ENCODE measurements at places on chromosomes 11 and 22. TPM values are rescaled to one million over a fixed set of nuclear protein-coding genes. Genes with fewer than 3 reads are reported as not detected.

The MAPK11 gene
- 19.3 TPM for total RNA-seq

The C11orf42 gene
- total RNA-seq = not detected

The MPST gene
- total RNA-seq = 68.6 TPM

The OR8B8 gene
- not detected for total RNA-seq

The TPST2 gene
- 11.8 TPM for total RNA-seq

DNA sequence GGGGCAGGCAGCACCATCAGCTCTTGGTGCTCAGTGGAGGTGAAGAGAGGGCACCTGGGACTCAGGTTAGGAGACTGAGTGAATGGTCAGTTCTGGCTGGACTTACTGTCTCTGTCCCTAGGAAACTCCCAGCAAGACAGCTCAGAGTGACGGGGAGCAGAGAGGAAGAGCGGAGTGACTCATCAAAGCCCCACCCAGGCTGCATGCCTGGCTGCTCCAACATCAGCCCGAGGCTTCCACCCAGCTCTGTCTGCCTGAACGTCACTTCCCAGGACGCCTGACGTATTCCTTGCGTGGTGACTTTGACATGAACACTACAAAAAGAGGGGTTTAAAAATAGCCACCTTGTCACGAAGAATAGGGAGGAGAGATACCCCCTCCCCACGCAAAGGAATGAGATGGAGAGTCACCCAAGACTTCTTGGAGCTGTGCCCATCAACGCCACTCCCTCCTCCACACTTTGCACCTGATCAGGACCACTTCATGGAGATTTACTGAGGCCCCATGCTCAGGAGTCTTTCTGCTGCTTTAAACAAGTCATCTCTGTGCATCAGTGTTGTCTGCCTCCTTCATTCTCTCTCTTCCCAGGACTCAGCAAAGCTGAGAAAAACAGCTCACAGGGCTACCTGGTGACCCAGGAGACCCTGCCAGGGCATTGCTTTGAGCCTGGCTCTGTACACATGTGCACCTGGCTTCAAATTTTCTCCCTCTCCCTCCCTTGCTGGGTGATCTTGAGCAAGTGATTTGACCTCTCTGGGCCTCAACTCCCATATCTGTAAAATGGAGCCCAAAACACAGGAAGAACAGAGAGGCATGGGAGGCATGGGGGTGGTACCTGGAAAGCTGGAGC lies 83.1 kb downstream of the MN1 start:
- H3K36me3 ChIP-seq = no peaks in the 10 kb centered on the region
- peak overlapping the region; percentile 67 for H3K27ac ChIP-seq
- DNase-seq = peak; percentile 87
- peaks cover 40% of the 10 kb centered on the region for H3K4me1 ChIP-seq
- peak overlapping the region; percentile 15 for H3K4me3 ChIP-seq

DNA sequence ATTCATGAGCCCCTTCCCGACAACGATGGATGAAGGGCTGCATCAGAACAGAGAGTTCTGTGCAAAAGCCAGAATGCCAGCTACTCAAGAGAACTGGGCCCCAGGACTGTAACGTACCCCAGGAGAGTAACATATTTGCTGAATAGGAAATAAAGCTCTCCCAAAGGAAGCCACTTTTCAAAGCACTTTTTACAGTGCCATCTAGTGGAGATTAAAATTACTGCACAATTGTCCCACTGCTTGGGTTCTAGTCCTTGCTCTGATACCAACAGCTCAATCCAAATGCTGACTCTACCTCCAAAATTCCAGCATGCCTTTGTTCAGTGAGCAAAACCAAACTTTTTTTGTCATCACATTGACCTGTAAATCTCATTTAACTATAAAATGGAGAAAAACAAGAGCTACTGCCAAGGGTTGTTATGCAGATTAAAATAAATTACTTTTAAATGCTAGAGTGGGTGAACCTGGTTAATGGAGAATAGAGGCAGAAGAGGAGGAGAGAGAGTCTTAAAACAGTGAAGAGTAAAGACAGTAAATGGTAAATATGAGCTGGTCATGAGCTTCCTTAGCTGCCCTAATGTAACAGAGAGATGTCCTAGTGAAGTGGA lies 87.6 kb upstream of the FSHB start:
- H3K27me3 ChIP-seq = no peaks in the 10 kb centered on the region
- DNase-seq = peak; percentile 16
- H3K27ac ChIP-seq = no peak overlapping the region
- H3K4me1 ChIP-seq = no peaks in the 10 kb centered on the region

- H3K27me3 ChIP-seq = no peaks in the 10 kb centered on the region
- no peak overlapping the region for H3K4me3 ChIP-seq
- no peaks in the 10 kb centered on the region for H3K4me1 ChIP-seq
- H3K36me3 ChIP-seq = no peaks in the 10 kb centered on the region
These were observed 146.9 kb downstream of the ATXN10 start for GRCh38 chr22:45818424-45819085.

DNA sequence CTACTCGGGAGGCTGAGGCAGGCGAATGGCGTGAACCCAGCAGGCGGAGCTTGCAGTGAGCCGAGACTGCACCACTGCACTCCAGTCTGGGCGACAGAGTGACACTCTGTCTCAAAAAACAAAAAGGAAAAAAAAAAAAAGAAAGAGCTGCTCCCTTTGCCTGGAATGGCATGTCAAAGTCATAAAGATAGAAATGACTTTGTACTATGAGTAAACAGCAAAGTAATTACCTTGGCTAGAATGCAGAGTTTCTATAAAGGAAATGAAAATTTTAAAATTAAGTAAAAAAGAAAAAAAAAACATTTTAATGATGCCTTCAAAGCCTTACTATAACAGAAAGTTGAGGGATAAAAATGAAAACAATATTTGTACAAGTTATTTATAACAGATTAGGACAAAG lies 10.1 kb downstream of the PPP2R1B start:
- H3K27ac ChIP-seq = no peak overlapping the region
- no peak overlapping the region for H3K4me3 ChIP-seq
- no peak for DNase-seq
- H3K36me3 ChIP-seq = peaks cover 37% of the 10 kb centered on the region
- H3K27me3 ChIP-seq = no peaks in the 10 kb centered on the region

DNA sequence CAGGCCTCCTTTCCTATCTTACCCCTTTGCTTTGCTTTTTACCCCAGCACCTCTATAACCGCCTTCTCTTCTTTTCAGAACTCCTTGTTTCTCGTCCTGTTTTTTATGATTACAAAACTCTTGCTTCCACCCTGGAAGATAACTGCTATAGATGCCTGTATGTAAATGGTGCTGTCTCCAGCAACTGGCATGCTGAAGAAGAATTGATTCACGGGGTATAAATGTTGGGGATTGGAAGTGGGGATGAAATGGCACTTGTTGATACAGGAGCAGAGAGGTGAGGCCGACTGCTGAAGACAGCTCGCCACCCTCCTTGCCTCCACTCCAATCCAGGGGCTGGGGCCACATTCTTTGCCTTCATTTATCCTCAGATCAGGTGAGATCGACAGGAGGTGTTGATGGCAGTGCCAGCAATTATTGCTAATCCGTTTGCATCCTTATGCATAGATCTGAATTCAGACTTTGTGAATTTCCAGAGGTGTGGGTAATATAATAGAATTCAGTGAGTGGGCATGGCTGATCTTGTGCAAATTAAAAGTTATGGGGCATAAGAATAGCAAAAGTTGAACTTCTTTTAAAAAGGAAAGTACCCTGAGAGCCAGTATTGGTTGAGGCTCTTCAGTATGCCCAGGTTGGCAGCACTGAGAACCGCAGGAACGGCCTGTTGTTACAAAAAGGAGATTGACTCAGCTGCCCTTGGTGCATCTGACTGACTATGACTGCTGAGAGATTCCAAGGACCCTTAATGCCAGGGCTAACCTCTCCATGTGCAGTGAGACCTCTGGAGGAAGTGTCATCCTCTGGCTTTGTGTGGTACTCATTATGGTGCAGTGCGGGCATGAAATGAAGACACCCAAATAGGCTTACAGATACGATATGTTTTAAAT lies 5.3 kb downstream of the NEAT1 start:
- H3K4me1 ChIP-seq = peaks cover 28% of the 10 kb centered on the region
- no peak overlapping the region for H3K4me3 ChIP-seq
- peak overlapping the region; percentile 100 for H3K27ac ChIP-seq
- DNase-seq = peak; percentile 39
- peaks cover 8% of the 10 kb centered on the region for H3K36me3 ChIP-seq

DNA sequence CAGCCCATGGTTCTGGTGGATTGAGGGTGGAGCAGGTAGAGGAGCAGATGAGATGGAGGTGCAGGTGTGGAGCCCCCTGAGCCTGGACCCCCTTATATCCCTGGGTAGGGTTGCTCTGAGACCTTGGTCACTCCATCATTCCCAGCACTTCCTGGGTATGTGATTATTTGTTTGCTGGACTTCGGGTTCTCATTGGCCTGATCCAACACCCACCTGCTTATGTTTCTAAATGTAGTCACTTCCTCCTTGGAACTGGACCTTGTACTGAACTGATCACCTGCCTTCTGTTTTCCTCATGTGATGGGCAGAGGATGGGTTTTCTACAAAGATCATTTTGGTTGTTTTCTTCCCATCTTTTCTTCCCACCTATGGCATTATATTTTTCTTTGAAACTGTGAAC lies at the start of gene KRTAP5-4:
Gene KRTAP5-4 (minus strand): TSS at position 53 of the 400 bp plus-strand sequence. CDS start 45 bp downstream, at position 8.
- no peaks in the 10 kb centered on the region for H3K36me3 ChIP-seq
- H3K4me1 ChIP-seq = no peaks in the 10 kb centered on the region
- H3K27me3 ChIP-seq = no peaks in the 10 kb centered on the region
- H3K27ac ChIP-seq = no peak within 1 kb of the TSS

DNA sequence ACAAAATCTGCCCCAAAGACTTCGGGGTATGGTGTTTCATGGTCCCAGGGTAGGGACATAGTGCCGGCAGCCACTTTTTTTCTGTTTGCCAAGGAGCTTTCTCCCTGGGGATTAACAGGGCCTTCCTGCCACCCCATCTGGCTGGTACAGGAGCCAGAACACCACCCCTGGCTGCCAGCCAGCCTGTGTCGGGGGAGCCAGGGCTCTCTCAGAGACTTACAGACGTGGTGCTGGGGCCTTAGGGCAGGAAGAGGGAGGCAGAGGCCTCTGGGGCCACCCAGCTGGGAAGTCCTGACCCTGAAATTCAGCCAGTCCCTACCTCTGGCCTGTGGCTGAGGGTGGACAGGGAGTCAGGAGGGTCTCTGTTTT lies 52.4 kb upstream of the CDON start:
- no peak overlapping the region for H3K27ac ChIP-seq
- no peak for DNase-seq
- H3K4me1 ChIP-seq = peaks cover 9% of the 10 kb centered on the region
- H3K36me3 ChIP-seq = no peaks in the 10 kb centered on the region

- no peak overlapping the region for H3K4me3 ChIP-seq
- no peak overlapping the region for H3K27ac ChIP-seq
- no peak for DNase-seq
These were observed 74.7 kb downstream of the MN1 start for GRCh38 chr22:27726686-27727449.

- H3K4me1 ChIP-seq = no peaks in the 10 kb centered on the region
- no peak for DNase-seq
- no peaks in the 10 kb centered on the region for H3K36me3 ChIP-seq
- no peak overlapping the region for H3K27ac ChIP-seq
These were observed 438.9 kb downstream of the NTM start for GRCh38 chr11:131809203-131809918.

DNA sequence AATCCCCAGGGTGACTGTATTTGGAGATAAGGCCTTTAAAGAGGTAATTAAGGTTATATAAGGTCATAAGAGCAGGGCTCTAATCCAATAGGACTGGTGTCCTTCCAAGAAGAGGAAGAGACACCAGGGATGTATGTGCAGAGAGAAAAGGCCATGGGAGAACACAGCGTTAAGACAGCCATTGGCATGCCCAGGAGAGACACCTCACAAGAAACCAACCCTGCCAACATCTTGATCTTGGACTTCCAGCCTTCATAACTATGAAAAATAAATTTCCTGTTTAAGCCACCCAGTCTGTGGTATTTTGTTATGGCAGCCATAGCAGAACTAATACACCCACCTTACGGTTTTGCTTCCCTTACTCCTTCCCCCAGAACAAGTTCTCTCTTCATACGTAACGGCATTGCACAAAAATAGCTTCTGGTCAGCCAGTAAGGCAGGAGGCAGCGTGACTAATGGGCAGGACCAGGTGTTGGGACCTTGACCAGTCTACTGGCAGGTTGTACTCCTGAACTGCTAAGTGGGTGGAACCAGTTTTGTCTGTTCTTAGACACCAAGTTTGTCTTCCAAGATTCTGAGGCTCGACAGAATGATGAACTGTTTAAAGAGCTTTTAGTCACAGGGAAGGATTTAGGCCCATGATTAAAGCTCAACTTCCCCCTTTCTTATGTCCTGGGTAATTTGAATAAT lies 31.9 kb upstream of the UPB1 start:
- H3K4me1 ChIP-seq = peaks cover 36% of the 10 kb centered on the region
- H3K36me3 ChIP-seq = no peaks in the 10 kb centered on the region
- no peak overlapping the region for H3K27ac ChIP-seq
- DNase-seq = no peak
- no peaks in the 10 kb centered on the region for H3K27me3 ChIP-seq

DNA sequence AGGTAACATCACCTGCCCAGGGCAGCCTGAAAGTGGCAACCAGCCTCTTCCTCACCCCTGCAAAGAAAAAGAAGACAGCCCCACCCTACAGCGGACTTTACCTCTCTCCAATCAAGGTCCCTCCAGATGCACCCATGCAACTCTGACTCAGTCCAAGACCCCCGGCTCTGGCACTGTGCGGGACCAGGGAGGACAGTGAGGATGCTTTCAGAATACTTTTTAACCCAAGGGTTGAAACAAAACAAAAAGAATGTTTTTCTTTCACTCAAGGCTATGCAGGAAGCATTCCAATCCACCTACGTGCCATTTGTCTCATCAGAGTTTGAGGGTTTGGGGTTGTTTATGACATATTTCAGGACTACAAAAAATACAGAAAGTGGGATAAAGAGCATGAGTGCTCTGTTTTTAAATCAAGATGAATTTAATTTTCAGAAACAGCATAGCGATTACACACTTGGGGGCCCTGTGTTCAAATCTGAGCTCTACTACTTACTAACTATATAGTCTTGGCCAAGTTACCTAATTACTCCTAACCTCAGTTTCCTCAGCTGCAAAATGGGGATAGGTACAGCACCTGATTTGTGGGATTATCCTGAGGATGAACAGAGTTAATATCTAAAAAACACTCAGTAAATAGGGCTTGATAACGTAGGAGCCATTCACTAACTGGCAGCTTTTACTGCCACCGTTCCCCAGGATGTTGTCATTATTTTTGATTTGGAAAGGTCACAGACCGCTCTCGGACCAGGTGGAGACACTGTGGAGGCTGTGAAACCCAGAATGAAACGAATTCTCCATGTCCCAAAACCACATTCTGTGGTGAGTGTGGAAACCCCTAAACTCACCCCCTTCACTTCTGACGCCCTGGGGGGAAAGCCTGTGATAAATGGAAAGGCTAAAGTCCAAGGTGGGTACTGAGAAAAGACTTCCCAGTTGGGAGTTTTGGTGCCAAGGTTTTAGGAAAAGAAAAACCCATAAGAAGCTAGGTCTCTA lies 5.6 kb downstream of the PLAAT3 start:
- H3K27ac ChIP-seq = no peak overlapping the region
- H3K27me3 ChIP-seq = no peaks in the 10 kb centered on the region

GRCh38 chr11:63826471-63827190 lies 12.3 kb upstream of the MARK2 start:
- DNase-seq = no peak
- H3K27ac ChIP-seq = no peak overlapping the region
- peaks cover 18% of the 10 kb centered on the region for H3K36me3 ChIP-seq
- H3K4me1 ChIP-seq = no peaks in the 10 kb centered on the region
- H3K4me3 ChIP-seq = no peak overlapping the region

GRCh38 chr22:19149991-19150390 lies at the start of gene GSC2:
Gene GSC2, minus strand, starts transcription at chr22:19150292. Its CDS starts 9 bp downstream, at chr22:19150283.
- H3K27ac ChIP-seq = no peak within 1 kb of the TSS
- H3K4me1 ChIP-seq = peaks cover under 1% of the 10 kb centered on the region
- no peak within 1 kb of the TSS for H3K4me3 ChIP-seq

GRCh38 chr11:2139621-2140337 lies 590 bp upstream of the IGF2 start:
- no peak overlapping the region for H3K4me3 ChIP-seq
- H3K27me3 ChIP-seq = no peaks in the 10 kb centered on the region
- no peaks in the 10 kb centered on the region for H3K4me1 ChIP-seq
- H3K27ac ChIP-seq = no peak overlapping the region
